ENCODE measurements at places on chromosomes 7 and 10.

DNA sequence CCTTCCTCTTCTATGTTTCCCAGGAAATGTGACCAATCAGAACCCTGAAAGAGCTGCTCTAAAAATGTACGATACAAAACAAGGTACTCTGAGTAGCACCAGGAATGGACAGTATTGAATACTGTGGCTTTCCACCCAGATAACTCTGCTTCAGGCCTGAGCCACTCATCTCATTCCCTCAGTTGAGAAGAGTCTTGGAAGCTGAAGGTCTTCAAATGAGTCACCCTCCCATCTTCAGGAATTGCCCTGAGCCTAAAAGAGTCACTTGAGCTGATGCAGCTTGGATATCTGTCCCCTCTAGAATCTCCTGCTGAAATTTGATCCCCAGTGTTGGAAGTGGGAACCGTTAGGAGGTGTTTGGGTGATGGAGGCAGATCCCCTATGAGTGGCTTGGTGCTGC lies 210.4 kb downstream of the DGKI start:
- no peak for DNase-seq

GRCh38 chr7:101934618-101935017 lies 117.2 kb downstream of the CUX1 start:
- DNase-seq: no peak

DNA sequence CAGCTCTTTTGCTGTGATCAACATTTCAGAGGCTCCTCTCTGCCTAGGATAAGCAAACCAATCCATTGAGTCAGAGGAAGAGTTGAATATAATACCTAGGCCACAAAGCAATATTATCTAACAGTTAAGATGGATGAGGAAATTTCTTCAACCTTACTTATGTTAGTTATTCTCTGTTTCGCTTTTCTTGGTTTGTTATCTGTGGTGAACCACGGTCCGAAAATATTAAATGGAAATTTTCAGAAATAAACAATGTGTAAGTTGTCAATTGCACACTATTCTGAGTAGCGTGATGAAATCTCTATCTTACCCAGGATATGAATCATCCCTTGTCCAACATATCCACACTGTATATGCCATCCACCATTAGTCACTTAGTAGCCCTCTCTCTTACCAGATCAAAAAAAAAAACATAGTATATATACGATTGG lies 1.5 kb upstream of the HTR7 start:
- DNase-seq: no peak

DNA sequence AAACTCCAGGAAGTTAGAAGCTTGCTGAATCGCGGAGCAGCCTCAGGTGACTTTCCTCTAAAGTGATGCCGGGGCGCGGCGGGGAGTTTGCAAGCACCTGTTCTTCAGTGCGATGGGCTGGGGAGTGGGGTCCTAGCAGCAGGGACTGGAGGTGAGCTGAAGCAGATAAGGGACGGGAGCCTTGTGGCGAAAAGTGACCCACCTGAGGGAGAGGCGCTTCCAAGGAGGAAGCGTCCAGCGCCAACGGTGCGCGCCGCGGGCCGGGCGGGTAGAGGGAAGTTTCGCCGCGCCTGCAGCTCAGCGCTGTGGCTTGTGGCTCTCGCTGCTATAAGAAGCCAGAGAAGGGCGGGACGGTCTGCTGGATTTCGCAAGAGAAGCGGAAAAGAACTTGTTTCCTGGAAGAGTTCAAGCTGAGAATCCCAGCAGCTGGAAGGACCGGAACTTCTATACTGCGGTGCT lies at the start of gene STEAP4:
TSS of gene STEAP4 (minus strand) at position 305 of the 459 bp plus-strand sequence. CDS start 22,625 bp downstream, outside the sequence.
- no peak for DNase-seq

DNA sequence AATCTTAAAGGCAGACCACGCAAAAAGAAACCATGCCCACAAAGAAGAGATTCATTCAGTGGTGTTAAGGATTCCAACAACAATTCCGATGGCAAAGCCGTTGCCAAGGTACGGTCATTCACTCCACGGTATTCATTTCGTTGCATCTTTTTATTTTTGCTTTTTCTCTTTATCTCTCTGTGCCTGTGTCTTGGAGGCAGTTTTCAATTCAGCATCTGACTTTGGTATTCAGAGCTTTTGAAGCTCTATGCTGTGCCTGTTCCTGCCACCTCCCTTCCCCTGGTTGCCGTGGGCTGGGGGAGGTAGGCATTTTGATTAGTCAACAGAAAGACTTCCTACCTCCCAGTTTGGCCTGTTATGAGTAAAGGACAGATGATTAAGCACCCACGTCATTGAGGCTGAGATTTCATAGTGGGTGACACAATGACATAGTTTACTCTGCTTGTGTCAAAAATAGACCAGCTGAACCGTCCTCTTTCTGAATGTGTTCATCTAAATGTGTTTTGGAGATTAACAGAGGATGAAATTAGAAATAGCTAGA lies 149.5 kb downstream of the ARID5B start:
- peak; percentile 82 for DNase-seq

- no peak for DNase-seq
Observed at GRCh38 chr10:22593636-22594198, 120.7 kb downstream of the PIP4K2A start.

DNA sequence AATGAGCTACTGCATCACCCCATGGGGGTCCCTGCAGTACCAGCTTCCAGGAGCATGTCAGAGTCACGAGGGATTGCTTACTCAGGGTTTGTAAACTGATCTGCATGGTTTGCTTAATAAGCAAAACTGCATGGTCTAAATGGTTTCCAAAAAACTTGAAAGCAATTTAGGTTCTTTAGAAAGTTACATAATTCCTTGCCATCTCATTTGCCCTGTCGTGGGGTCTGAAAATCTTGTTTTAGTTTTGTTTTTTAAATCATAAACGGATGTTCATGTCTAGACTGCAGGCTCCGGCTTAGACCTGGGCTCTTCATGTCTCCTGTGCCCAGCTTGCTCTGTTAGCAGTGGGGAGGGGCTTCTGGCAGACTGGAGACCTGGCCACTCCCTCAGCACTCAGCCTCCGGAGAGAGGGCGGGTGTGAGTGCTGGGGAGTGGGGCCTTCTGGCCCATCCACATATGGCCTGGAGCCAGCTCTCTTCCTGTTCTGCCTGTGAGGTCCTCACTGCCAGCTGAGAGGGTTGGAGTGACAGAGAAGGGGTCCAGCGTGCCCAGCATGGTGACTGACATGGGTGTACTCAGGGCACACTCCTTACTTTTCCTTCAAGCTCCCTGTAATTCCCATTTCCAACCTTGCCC lies 17.5 kb downstream of the PRF1 start:
- DNase-seq: no peak

GRCh38 chr10:16559236-16559773 lies 37.6 kb upstream of the C1QL3 start:
- no peak for DNase-seq

GRCh38 chr7:102404005-102404861 lies 8.1 kb downstream of the PRKRIP1 start:
- DNase-seq: peak; percentile 63

- peak; percentile 16 for DNase-seq
Observed at GRCh38 chr7:96414931-96415292, 93.0 kb upstream of the SLC25A13 start.

DNA sequence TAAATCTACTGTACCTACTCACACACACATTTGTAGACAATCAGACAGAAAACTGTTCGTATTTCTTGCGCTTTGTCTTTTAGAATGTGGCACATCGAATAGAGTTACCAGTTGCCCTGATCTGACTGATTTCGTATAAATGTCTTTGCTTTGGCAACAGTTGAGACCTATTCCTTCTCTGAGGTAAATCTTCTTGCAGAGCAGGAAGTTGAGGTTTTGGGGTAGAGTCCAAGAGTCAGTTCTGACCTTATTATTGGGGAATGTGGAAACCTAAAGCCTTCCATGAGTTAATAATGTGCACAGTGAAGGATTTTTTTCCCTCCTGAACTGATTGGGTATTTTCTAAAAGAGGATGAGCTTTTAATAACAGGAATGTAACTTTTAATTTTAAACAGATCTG lies 135.3 kb downstream of the KIAA1217 start:
- no peak for DNase-seq

- DNase-seq: no peak
Observed at GRCh38 chr7:85567983-85568382, 381.1 kb upstream of the SEMA3D start.

DNA sequence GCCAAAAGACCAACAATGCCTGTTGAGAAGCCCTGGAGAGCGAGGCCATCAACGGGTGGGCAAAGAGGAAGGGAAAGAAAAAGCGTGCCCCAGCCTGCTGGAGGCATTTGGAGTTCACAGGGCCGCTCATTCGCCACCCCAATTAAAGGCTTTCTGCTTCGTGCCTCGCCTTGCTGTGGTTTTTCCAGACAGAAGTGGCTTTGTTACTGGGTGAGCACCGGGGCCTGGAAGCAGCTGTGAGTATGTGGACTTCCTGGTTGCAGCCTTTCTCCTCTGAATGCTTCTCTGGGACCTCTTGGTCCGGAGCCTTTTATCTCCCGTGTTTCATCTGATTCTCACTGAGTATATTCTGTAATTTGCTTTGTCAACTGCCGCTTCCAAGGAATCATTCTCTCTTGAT lies 118.1 kb upstream of the EGR2 start:
- no peak for DNase-seq

DNA sequence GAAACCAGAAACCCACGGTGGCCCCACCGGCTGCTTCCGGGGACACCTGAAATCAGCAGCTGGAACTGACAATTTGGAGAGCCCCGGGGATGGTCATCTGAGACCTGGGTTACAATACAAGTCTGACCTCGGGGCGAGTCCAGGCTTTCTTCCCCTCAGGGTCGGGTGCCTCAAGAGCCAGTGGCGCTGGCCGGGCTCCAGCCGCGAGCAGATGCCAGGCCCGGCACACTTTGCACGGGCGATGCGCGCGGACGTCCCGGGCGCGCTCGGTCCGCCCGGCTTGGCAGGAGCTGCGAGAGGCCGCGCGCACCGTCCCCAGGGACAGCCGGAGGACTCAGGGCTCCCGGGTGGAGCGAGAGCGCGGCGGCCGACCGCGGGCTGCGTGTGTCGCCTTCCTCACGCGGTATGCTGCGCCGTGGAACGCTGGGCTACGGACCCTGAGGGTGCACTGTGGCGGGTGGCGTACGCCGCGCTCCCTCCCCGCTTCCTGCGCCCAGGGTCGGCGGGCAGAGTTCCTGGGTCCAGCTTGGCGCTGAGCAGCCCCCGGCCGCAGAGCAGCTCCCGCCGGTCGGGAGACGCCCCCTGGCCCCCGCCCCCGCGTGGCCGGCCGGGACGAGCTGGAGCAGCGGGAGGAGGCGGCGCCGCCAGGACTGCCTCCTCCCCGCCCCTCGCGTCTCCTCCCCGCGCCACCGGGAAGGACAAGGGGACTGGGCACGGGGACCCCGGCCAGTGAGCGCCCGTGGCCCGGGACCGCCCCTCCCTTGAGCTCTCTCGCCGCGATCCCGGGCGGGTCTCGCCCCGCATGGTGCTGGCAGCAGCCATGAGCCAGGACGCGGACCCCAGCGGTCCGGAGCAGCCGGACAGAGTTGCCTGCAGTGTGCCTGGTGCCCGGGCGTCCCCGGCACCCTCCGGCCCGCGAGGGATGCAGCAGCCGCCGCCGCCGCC lies at the start of gene RBM20:
TSS of gene RBM20 (plus strand) at position 684 of the 945 bp plus-strand sequence. CDS start at position 803, 119 bp downstream.
- no peak for DNase-seq

DNA sequence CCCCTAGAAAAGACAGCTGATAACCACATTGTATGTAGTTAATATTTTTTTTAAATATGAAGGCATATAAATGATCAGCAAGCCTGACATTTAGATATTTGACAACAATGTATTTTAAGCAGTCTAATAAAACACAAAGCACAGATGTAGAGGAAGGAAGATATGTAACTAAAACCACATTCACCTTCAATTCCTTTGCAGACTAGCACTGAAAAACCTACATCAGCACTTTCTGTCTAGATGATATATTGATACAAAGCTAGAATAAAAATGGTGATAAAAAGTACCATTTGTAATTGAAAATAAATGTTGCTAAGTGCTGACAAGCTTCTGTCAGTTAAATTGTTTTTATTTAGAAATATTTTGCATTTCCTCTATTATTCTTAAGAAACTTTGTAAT lies 153.6 kb downstream of the IMMP2L start:
- DNase-seq: no peak

- DNase-seq: no peak
Observed at GRCh38 chr7:81648716-81649115, 121.1 kb downstream of the HGF start.

DNA sequence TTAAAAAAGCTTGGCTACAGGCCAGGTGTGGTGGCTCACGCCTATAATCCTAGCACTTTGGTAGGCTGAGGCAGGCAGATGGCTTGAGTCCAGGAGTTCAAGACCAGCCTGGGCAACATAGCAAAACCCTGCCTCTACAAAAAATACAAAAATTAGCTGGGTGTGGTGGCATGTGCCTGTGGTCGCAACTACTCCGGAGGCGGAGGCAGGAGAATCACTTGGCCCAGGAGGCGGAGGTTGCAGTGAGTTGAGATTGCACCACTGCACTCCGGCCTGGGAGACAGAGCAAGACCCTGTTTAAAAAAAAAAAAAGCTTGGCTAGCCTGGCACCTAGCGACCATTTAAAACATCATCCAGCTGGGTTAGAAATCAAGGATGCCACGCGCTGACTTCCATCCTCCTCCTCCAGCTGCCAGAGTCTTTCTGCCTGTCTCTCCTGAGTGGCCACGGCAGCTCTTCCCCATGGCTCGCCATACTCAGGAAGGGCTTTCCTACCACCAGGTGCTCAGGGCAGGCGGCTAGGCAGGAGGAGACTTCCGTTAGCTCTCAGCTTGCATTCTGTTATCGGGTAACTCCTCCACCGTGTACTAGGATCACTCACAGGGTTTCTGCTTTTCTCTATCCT lies 45.0 kb downstream of the DENND2A start:
- DNase-seq: no peak

DNA sequence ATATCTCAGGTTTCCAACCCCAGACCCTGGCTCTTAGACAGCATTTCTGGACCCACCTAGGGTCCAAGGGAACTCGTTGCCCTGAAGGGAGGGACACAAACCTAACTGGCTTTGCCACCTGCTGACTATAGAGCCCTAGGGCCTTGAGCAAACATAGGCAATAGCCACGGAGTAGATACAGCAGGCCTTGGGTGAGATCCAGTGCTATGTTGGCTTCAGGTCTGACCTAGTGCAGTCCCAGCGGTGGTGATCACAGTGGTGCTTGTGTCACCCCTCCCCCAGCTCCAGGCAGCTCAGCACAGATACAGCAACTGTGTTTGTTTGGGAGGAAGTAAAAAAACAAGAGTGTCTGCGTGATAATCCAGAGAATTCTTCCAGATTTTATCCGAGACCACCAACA lies 9.7 kb upstream of the TNKS2 start:
- DNase-seq: no peak

DNA sequence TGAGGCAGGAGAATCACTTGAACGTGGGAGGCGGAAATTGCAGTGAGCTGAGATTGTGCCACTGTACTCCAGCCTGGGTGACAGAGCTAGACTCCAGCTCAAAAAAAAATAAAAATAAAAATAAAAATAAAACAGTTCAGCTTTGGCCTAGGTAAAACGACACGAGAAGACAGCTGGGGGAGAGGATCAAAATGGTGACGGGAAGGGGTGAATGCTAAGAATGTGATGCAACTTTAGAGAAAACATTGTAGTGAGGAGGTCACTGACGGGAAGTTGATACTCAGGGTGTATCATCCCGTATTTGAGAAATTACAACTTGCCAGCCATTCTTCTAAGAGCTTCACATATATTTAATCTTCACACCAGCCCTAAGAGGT lies 1.1 kb downstream of the NDST2 start:
- DNase-seq: peak; percentile 11
